ENCODE measurements at places on chromosomes 1 and 21.

DNA sequence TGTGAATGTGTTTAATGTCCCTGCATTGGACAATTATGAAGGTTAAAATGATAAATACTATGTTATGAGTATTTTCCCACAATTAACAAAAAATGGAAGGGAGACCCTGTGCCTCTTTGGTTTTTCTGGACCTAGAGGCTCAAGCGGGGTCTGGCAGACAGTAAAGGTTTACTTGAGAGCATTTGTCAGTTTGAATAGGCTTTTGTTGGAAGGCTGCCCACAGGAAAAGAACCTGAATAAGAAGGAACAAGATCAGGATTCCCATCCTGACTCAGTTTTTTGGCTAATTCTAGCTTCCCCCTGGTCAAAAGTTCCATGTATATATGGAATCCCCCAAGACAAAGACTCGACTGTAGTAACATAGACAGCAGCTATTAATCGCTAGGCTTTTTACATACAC, 150.9 kb upstream of the JUN start:
- no peak for DNase-seq

DNA sequence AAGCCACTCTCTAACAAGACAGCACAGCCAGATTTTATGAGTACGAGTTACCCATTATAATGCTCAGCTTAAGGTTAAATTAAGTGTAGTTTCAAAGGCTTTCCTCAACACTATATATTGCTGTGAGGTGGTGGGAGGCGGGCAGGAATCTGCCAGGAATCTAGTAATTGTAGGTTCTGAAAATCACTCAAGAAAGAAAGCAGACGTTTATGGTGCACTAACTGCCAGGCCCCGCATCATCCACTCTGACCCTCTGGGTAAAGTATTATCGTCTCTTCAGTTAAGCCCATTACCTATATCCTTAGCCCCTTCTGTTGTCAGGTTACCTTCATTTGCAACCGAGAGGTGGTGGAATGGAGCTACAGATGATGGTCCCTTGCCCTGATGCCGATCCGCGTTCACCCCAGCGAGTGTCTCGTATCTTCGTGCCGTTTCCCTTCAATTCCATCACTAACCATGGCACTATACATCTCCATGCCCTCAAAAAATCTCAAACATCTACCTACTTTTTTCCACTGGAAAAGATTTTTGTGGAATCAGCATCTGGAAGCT, 12.4 kb downstream of the HMGN1 start:
- DNase-seq: no peak

GRCh38 chr1:3464649-3465025, 10.2 kb downstream of the ARHGEF16 start:
- no peak for DNase-seq

- no peak for DNase-seq
Observed at GRCh38 chr21:36854391-36854790, 112.1 kb downstream of the HLCS start.

DNA sequence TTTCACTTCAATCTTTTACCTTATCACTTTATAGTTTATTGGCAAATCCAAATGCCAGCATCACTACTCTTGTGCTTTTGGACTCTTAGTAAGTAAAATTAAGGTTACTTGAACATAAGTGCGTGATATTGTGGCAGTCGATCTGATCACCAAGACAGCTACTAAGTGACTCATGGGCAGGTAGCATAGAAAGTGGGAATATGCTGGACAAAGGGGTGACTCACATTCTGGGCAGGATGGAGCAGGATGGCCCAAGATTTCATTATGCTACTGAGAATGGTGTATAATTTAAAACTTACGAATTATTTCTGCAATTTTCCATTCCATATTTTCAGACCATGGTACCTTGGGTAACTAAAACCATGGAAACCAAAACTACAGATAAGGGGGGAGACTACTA, 120.2 kb downstream of the ROR1 start:
- DNase-seq: no peak

DNA sequence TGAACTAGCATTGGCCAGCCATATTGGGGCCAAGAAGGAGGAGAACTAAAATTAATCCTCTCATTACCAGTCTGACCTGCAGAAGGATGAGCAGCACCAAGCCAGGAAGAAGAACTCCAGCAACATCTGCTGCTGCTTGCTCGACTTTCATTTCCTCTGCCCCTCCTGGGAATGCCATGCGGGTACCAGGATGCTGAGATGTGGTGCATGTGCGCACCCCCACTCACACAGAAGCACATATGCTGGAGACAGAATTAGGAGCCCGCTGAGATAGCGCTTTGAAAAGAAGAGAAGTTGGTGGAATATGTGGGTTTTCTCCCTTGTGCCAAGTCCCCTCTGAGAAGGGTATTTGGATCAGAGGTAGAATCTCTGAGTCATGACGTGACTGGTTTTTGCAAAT, 70.4 kb downstream of the PLXNA2 start:
- no peak for DNase-seq

DNA sequence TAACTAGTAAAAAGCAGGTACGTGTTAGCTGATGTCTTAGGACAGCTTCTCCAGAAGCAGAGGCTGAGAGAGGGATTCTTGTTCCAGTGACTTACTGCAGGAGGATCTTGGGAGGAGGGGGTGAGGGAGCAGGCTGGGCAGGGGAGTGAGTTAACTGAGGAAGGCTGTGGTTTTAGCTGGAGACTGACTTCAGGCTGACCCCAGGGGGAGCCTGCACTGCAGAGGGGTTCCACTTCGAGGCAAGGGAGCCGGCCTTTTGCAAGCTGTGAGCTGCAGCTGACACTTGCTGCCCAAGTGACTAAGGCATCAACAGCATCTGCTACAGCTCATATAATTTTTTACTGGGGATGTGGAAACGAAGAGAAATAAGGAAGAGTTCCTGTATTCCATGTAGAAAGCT, 50.4 kb upstream of the SOD1 start:
- DNase-seq: no peak

- DNase-seq: no peak
Observed at GRCh38 chr1:202143768-202144401, 652 bp downstream of the ARL8A start.
